Cortex of kidney (tissue), 1 donor: ENCODE measurements at places on chromosomes 7 and 10.

DNA sequence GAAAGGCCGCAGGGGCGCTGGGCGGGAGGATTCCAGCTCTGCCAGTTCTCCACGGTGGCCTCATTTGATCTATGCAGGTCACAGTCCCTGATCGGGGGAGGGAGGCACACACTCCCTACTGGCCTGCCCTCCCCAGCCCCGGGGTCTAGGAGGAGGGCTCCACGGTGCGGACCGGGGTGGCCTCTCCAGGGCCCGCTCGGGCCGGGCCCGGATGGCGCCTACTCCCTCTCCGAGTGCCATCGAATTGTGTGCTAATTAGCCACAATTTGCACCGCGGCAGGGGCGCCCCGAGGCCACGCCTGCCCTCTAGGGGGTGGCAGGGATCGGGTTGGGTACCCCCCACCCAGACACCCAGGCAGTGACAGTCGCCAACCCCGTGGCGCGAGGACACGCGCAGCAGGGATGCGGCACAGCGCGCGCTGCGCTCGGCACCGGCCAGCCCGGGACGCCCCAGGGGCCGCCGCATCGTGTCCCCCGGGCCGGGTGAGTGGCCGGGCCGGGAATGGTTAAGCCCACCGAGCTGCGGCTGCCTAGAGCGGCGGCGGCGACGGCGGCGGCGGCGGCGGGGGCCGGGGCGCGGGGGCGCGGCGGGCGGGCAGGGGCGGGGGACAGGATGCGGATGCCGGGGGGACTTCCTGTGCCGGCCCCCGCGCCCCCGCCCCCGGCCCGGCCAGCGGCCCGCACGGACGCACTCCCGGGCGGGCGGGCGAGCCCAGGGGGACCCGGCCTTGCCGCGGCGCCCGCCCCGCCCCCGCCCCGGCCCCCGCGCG is at the start of gene ZNF853:
Gene ZNF853, plus strand, starts transcription at position 658 of the 770 bp plus-strand sequence. CDS start 565 bp downstream, outside the sequence.
- DNase-seq, result no peak

GRCh38 chr10:129626309-129626708 is 159.3 kb downstream of the MGMT start:
- DNase-seq, result no peak

DNA sequence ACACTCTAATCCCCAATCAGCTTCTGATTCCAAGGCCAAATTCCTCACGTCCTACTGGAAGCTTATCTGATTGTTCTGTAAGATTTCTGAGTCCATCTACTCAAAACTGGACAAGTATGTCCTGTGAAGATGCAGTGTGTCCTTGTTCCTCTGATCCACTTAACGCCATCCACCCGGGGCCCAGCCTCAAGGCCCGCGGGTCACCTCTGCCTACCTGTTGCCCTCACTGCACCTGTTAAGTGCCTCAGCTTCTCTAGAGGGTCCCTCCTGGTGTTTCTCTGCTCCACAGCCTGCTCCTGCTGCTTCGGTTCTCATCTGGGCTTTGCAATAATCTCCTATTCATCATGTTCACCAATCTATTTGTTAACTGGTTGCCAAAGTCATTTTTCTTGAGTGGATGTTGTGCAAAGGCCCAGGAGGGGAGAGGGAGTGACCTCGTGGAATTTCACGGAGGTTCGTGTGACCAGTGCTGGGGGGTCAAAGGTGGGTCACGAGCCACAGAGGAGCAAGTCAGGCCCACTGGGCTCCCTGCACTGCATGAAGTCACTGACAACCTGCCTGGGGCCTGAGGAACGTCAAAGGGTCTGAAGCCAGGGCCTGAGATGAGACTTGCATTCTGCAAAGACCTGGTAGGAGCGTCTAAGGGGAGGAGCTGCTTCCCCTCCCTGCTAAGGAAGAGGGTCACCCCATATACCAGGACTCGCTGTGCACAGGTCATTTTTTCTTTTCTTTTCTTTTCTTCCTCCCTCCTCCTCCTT is 338.1 kb downstream of the WDR37 start:
- no peak for DNase-seq

GRCh38 chr7:128841921-128842673 is 11.9 kb downstream of the FLNC start:
- DNase-seq, result no peak

DNA sequence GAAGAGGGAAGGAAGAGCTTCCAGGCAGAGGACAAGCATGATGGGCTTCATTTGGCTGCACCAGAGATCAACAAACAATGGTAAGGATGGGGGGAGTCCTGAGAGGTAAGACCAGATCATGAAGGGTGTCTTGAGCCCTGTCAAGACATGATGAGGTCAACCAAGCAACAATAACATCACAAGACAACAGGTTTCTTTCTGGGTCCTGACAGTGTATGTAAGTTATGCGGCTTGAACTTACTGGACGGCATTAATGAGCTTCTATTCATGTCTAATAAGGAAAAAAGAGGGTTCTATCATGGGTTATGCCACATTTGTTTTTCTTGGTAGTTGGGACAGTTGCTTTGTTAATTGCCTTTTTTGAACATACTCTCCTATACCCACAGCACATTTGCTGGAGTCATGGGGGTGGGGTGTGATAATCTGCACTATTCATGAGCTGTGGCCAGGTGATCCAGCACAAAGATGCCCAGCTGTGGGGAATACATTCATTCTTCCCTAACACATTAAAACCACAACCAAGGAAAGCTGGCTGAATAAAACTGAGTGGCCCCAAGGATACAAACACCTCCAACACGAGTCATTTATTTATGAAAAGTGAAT is 168.8 kb upstream of the KLF14 start:
- DNase-seq, result no peak

DNA sequence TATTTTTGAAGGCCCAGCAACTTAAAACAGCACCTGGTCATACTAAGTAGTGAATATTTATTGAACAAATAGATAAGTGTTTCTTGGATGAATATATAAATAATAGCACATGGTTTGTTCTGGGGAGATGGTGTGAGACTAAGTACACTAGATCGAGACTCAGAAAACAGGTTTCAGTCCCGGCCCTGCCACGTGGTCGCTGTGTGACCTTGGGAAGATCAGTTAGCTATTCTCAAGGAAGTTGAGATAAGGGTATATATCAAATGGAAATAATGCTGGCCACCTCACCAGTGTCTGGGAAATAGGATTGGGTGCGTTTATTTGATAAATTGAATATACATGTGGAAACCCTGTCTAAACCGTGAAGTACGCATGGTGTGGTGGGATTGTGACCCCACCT is 354.6 kb downstream of the SDK1 start:
- no peak for DNase-seq

DNA sequence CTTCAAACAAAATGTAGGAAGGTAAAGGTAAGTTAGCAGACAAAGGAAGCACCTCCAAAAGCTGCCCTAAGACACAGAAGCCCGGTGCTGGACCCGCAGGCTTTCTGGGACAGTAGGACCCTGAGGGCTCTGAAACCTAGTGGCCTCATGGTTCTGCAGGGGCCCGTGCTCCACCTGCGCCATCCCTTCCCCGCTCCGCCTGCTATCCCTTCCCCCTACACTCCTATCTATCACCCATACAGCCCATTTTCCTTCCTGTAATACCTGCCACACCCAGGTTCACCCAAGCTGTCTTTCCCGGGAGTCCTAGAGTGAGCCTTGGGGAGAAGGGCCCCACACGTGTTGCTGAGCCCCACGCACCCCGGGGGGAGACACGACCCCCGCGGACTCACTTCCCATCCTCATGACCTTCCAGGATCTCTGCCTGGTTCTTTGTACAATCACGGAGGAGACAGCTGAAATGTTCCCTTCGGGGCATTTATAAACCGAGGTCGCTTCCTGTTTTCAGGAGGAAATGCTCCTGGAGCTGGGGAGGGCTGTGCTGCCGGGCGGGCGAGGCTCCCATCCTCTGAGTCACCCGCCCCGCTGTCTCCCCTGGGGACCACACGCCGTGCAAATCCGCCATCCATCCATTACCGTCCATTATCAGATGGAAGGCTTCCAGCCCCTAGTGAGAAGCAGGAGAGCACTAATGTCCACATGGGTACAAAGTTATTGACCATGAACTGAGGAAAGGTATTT is 251.7 kb upstream of the PITRM1 start:
- no peak for DNase-seq

DNA sequence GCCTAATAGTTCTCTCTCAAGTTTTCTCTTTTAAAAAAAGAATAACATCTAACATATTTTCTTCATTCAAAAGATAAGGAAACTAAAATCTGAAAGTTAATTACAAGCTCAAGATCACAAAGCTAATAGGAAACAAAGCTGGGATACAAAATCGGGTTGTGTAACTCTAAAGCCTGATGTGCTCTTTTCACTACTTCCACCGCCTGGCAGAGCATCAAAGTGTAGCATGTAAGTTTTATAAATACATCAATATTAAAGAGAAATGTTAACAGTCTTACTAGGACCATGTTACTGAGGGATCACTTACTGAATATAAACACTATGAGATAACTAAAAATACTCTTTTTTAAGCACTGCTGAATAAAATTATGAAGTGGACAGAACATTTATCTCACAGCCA is 97.2 kb downstream of the KMT2C start:
- no peak for DNase-seq
